Suppressor macrophage treated with lipopolysaccharide for 4 hours (primary cell): ENCODE measurements at places on chromosomes 3 and 15.
A peak's percentile ranks its signal among the peaks of the same experiment; 100 is the strongest.

DNA sequence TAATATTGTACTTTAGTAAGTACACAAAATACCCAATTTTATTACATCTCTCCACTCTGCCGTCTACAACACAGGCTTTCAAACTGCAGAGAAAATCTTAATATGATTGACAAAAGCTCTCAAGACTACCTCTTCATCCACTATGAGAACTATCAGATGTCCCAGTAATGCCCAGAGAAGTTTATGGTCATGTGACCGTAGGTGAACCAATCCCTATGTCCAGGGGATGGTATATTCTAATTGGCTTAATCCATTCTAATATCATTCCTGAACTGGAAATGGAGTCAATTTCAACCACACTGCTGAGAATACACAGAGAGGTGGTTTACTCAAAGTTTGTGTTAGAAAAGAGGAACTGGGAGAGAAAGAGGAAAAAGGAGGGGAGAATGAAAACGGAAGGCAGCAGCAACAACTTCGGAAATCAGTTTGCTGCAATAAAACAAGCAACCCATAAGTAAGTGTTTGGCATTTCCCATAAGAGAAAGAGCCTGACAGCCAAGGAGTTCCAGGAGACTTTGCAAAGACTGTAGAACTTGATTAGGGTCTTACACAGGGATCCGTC, 7.3 kb downstream of the SST start:
- DNase-seq = peak; percentile 44

GRCh38 chr15:55872471-55872870, 120.9 kb downstream of the NEDD4 start:
- DNase-seq = no peak

GRCh38 chr3:71055257-71056001, 528.1 kb downstream of the FOXP1 start:
- DNase-seq = no peak

- DNase-seq = no peak
These were observed 82.1 kb downstream of the LINGO1 start for GRCh38 chr15:77550301-77551251.

- peak; percentile 46 for DNase-seq
These were observed 15.7 kb downstream of the PRR23E start for GRCh38 chr3:127208483-127209100.

- DNase-seq = no peak
These were observed 840.0 kb downstream of the EPHA3 start for GRCh38 chr3:89947337-89947954.

DNA sequence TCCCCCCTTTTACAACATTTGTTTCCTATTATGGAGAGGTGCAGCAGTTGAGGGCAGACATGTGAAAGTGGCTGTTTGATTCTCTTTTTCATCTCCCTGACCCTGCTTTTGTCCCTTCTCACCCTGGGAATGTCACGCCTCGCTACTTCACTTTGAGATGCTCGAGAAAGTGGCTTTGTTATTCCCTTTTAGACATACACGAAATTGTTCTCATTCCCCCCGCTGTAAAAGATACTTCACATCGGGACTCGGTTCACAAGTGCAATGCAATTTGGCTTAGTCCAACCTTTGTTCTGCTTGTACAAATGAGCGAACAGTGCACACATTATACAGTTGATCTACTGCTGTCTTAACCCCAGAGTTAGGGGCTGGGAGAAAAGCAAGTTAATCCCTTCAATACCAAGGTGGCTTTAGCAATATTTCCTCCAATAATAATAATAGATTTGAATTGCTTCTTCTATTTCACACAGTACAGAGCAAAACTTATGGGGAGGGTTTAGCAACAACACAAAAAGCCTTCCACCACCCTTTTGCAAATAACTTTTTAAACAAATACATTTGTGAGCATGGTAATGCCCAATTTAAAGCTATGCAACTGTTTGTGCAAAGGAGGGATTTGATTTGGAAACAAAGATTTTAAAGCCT, 5.7 kb upstream of the FOXB1 start:
- DNase-seq = no peak

- DNase-seq = no peak
These were observed 172.8 kb downstream of the PLCH1 start for GRCh38 chr3:155572085-155572484.

DNA sequence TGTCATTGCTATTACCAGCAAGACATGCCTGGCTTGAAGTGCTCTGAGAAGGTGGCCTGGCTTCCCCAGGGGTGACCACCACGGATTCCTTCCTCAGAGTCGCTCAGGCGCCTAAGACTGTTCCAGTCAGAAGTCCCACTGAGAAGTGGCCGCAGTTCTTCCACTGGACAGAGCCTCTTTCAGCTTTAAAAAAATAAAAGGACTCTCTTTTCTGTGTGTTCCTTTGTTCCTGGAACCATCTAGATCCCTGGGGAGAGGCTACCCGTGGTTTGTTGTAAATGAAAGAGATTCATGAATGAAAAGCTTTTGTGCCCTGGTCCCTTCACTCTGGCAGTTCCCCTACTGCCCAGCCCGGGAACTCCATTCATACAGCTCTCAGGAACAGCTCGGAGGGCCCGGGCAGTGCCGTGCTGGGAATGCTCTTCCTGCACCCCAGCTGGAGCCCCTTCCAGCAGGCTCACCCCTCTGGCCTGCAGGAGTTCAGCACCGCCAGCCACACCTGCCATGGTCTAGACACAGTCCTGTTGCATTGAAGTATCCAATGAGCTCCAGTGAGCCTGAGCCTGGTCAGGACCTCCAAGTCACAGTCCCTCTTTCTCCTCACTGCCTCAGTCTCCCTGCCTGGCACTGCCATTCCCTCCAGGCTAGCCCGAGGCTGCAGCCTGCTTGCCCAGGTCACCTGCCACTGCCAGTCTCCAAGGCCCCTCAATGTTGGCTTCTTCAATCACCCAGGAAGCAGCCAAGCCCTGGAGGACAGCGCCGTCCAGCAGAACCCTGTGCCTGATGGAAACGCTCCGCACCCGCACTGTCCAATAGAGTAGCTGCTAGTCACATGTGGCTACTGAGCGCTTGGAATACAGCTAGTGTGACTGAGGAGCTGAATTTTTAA, 75.4 kb downstream of the XXYLT1 start:
- DNase-seq = no peak

DNA sequence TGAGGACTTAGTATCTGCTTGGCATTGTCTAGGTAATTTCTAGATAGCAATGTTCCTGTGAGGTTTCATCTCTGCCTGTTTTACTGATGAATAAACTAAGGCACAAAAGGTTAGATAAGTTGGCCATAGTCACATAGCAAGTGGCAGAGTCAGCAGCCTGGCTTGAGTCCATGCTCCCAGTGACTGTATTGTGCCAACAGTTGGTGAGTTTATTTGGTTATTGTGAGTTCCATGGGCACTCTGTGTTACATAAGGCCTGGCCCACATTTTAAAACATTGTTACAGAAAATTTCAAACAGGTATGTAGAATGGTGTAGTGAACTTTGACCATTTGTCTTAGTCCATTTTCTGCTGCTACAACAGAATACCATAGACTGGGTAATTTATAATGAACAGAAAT, 15.2 kb downstream of the MCM2 start:
- no peak for DNase-seq
